Muscle of leg (tissue), 16 donors: ENCODE measurements at places on chromosomes 5 and 9. TPM values are rescaled to one million over a fixed set of nuclear protein-coding genes. Genes with fewer than 3 reads are reported as not detected.

The GLRA1 gene
- polyA plus RNA-seq, result not detected

GRCh38 chr5:160640406-160640805, 211.6 kb downstream of the ATP10B start:
- DNase-seq, result no peak

GRCh38 chr5:132100672-132101261, 27.2 kb downstream of the CSF2 start:
- DNase-seq, result no peak

The LCN1 gene
- not detected for polyA plus RNA-seq

- DNase-seq, result peak; percentile 78
Observed at GRCh38 chr9:120265791-120266190, 314.2 kb downstream of the CDK5RAP2 start.

GRCh38 chr5:137636830-137637714, 98.8 kb downstream of the KLHL3 start:
- no peak for DNase-seq

DNA sequence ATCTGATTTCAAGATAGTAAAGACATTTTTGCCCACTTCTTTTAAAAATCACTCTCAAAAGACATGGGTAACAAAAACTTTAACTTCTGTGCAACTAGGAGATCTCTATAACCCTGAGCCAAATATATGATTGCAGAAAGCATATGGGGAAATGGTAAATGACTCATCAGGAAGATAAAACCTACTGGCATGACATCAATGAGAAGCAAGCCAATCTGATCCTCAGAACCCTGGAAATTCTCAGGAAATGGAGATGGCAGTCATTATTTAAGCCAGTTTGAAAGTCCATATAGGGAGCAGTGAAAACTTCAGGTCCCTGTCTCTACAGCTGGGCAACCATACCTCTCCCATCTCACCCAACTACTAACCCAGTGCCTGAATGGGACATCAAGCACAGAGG, 249.7 kb upstream of the NREP start:
- DNase-seq, result peak; percentile 22

- peak; percentile 48 for DNase-seq
Observed at GRCh38 chr5:135055396-135055795, 21.4 kb upstream of the PITX1 start.

GRCh38 chr5:137815202-137815990, 52.3 kb upstream of the MYOT start:
- no peak for DNase-seq

DNA sequence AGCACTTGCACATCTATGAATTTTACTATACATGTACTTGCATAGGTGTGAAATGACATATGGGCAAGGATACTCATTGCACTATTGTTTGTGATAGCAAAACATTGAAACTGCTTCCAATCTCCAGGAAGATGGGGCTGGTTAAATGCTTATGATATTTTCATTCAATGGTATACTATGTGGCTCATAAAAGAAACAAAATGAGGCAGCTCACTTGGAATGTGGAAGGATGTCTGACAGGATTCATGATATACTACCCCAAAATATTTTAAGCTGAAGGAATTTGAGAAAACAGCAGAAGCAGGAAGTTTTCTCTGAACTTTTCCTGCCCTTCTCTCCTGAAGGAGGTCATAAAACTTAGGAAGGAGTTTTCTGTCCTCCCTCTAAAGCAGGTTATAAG, 99.6 kb upstream of the CAST start:
- no peak for DNase-seq

- no peak for DNase-seq
Observed at GRCh38 chr9:101508211-101508610, 25.4 kb upstream of the RNF20 start.

DNA sequence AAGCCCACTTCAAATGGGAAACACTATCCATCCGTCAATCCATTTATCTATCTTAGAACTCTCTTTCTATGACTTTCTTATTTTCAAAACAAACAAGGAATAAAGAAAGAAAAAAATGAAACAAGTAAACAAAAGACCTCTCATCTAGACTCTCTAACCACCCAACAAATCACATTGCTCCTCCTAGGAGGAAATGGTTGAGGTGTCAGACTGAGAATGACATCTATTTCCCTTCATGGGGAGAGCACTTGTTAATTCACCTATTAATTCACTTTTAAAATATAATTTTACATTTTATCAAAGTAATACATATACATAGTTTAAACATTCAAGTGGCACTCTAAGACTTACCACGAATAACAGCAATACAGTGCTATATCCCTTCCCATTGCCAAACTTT, 2.4 kb upstream of the IL31RA start:
- no peak for DNase-seq

The CDH6 gene
- 5.4 TPM for polyA plus RNA-seq

GRCh38 chr5:83547161-83547560, 75.6 kb downstream of the VCAN start:
- no peak for DNase-seq

The OR1Q1 gene
- not detected for polyA plus RNA-seq

The RMI1 gene
- 10.7 TPM for polyA plus RNA-seq

DNA sequence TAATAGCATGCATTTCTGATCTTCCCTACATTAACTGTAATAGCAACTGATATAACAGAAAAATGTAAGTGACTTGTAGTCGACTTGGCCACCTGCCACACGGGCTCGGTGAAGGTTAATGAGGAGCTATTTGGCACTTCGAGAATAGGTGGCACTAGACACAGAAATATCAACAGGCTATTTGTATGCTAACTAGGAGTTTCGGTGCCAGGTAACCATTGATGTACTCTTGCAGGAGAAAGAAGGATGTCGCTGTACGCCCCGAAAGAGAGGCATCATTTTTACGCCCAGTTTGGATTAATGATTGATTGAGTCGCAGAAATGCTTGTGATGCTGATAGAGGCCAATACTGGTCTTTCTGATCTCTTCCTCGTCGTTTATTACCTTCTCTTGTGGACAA, 516 bp upstream of the DMRT2 start:
- peak; percentile 46 for DNase-seq

The SLC36A3 gene
- polyA plus RNA-seq, result not detected

The AIF1L gene
- polyA plus RNA-seq, result 21.5 TPM

- peak; percentile 38 for DNase-seq
Observed at GRCh38 chr5:54492178-54492577, 25.4 kb upstream of the SNX18 start.

DNA sequence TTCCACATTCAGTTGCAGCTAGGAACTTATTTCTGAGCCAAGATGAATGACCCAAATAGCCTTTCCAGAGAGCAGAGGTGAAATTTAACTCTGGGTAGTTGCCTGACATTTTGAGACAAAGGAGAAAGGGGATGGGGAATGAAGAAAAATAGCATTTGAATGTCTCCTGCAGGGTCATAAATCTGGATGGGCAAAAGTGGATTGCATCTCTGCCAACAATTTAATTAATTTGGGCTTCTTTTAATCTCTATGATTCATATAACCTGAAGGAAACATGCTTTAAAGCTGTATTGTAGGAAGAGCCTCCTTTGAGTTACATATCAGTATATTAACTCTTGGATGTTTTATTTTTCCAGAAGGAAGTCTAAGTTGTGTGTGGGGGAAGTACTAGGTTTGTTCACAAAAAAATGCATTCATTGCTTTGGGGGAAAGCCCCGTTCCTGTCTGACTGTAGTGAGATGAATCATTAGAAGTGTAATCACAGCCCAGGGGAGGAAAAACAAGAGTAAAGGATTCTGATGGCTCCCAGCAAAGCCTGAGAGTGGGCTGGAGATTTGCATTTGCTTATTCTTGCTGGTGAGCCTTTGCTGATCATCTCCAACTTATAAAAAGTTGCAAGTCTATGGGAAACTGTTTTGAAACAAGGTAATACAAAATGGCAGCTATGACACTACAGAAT, 133.0 kb upstream of the IQGAP2 start:
- DNase-seq, result peak; percentile 38

- DNase-seq, result peak; percentile 90
Observed at GRCh38 chr5:10653043-10653442, 89.2 kb downstream of the ANKRD33B start.

The FOXI1 gene
- not detected for polyA plus RNA-seq

- no peak for DNase-seq
Observed at GRCh38 chr5:144832416-144832815, 661.7 kb downstream of the KCTD16 start.

The IL4 gene
- 0.18 TPM for polyA plus RNA-seq

GRCh38 chr5:17766031-17766430, 131.8 kb downstream of the TAF11L14 start:
- DNase-seq, result no peak

GRCh38 chr5:72441862-72442540, 65.2 kb downstream of the ZNF366 start:
- DNase-seq, result no peak

DNA sequence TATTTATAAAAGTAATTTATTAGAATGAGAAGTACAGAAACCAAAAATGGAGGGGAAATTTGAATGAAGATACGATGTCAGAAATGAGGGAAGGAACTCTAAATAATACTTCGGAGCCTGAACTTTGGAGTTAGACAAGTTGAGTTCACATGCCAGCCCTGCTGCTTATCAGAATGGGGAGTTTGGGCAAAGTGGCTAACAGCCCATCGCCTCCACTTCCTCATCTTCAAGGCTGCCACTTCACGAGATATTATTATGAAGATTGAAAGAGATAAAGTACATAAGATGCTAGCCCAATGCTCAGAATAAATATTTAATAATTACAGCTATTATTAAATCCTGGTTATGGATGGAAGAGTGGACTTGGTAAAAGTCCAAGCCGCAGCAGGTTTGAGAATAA, 56.2 kb upstream of the ABCA1 start:
- DNase-seq, result no peak

The TSSK1B gene
- polyA plus RNA-seq, result not detected

DNA sequence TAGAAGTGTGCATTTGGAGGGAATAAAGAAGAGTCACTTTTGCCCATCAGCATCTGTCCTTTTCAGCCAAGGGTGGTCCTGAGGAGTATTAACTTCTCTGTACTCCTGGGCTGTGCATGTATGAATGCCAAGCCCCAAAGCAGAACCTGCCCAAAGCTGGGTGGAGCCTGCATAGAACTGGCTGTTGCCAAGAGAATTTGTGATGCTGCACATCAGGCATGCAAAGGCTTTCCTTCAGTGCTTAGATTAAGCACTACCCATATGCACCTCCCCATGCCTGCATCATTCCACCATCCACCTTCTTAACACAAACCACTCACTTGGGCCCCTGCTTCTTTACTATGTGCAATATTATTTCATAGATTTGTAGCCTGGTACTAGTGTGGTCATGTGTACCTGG, 493.8 kb downstream of the KIF4B start:
- no peak for DNase-seq

DNA sequence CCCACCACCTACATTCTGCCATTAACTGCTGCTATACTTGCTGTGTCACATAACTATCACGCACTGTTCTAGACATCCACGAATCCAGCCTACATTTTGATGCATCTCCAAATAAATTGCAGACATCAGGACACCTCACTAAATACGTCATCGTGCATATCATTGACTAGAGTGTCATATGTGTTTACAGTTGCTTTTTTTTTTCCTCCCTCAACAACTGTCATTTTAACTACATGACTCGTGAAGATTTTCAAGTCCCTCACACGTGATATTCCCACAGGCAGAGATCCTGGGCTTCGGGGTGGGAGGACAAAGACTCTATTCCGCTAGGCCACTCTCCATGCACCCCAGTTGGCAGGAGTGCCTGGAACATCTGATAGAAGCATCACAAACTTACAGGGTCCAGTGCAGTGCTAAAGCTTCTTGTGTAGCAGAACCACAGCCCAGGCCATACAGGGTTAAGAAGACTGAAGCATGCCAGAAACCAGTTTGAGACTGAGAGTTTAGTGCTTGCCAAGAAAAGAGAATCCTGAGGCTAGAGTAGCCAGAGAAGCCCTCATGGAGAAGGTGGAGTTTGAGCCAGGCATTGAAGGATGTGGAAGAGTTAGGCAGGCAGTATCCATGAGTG, 1.1 kb downstream of the PCYOX1L start:
- DNase-seq, result no peak

DNA sequence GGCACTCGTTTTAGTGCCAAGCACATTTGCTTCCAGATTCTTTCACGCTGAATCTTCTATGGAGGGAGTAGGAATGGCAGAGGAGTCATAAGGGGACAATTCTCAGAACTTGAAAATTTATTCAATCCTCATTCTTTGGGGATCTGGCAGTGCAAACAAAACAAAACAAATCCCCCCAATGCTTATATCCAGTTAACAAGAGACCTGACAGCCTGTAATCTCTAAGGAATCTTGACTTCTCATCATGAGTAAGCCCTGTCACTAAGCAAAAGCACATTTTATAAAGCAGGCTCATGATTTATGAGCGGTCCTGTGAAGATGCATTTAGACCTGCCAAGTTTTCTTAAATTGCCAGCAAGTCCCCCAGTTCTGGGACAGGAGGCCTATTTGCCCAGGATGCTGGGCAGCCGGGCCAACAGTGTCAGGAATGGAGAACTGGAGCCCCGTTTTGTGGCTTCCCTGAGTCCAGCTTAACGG, 513.9 kb downstream of the CTNND2 start:
- DNase-seq, result no peak

The CCL27 gene
- not detected for polyA plus RNA-seq

- DNase-seq, result peak; percentile 93
Observed at GRCh38 chr9:77440057-77440456, 208.1 kb downstream of the GNA14 start.

GRCh38 chr9:113886026-113886369, 9.9 kb downstream of the ZNF618 start:
- DNase-seq, result peak; percentile 67

- peak; percentile 88 for DNase-seq
Observed at GRCh38 chr5:15737871-15738664, 238.1 kb downstream of the FBXL7 start.

GRCh38 chr9:108851138-108851537, 4.6 kb downstream of the ACTL7B start:
- no peak for DNase-seq

- peak; percentile 23 for DNase-seq
Observed at GRCh38 chr5:149205625-149206523, 64.6 kb downstream of the ABLIM3 start.

The DAB2 gene
- 100 TPM for polyA plus RNA-seq

GRCh38 chr5:43685252-43685950, 82.4 kb downstream of the NNT start:
- DNase-seq, result no peak

- DNase-seq, result no peak
Observed at GRCh38 chr9:9614607-9615006, 998.2 kb downstream of the PTPRD start.

- DNase-seq, result no peak
Observed at GRCh38 chr5:85109616-85110015, 724.9 kb upstream of the EDIL3 start.

The SYK gene
- 3.3 TPM for polyA plus RNA-seq

The RASGEF1C gene
- polyA plus RNA-seq, result 3.0 TPM

- DNase-seq, result peak; percentile 63
Observed at GRCh38 chr5:110265162-110265561, 461.3 kb downstream of the TMEM232 start.

GRCh38 chr5:125812651-125813050, 610.6 kb upstream of the GRAMD2B start:
- no peak for DNase-seq
